ENCODE measurements at places on chromosomes 3 and 15.
A peak's percentile ranks its signal among the peaks of the same experiment; 100 is the strongest.

DNA sequence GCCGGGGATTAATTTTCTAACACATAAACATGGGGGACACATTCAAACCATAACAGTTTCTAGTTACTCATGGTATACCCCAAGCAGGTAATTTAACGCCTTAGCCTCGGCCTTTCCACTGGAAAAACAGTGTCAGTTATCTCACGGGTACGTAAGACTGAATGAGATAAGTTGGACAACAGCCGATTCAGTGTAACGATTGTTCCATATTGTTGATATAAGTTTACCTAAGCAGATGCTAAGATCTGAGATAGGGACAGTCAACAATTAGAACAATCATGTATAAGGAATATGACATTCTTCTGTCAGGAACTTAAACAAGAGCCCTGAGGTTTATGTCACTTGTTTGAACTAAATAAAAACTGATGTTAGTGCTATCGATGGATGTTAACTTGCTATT is 130.8 kb downstream of the GHSR start:
- no peak for DNase-seq

DNA sequence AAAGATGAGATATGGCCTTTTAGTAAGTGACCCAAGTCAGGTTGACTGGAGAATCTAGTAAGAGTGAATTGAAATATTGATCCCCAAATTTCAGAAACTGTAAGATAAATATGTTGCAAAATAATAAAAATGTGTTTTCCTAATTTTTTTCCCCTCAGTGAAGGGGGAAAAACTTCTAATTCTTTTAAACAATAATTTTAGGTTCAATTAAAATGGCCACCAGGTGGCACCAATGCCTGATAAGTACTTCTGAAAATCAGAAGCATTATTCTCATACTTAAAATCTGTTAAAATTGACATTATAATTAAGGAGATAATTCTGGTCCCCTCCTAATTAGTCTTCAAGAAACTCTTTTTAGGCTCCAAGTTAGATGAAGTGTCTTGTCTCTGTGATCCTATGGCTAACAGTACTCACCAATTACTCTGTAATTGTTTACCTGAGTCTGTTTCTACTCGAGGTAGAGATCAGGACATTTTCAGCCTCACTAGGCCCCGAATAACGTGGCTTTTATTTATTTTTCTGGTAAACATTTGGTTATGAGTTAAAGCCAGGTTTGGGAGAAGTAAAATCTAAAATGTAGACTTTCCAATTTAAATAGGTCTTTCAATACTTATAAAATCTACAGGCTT is 52.6 kb downstream of the NMD3 start:
- DNase-seq: peak; percentile 14

DNA sequence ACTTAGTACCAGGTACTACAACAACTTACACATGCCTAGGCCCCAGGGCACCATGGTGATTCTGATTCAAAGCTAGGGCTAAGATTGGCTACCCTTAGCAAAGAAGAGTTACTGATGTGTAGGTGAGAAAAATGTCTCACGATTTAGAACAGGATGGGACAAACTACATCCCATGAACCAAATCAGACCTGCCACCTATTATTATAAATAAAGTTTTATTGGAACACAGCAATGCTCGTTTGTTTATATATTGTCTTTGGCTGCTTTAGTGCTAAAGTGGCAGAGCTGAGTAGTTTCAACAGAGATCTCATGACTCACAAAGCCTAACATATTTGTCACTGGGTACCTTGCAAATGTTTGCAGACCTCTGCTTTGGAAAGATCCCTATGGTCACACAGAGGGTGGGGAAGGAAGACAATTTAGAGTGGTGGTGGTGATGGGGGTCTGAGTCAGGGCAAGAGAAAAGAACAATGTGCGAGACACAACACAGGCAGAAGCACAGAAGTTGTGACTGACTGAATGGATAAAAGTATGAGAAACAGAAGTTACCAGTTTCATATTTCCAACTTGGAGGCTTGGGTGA is 770.6 kb upstream of the CFAP20DC start:
- DNase-seq: no peak

GRCh38 chr3:97970156-97970555 is 2.1 kb downstream of the RIOX2 start:
- no peak for DNase-seq

GRCh38 chr3:195863121-195864061 is 45.0 kb downstream of the TNK2 start:
- DNase-seq: peak; percentile 70

DNA sequence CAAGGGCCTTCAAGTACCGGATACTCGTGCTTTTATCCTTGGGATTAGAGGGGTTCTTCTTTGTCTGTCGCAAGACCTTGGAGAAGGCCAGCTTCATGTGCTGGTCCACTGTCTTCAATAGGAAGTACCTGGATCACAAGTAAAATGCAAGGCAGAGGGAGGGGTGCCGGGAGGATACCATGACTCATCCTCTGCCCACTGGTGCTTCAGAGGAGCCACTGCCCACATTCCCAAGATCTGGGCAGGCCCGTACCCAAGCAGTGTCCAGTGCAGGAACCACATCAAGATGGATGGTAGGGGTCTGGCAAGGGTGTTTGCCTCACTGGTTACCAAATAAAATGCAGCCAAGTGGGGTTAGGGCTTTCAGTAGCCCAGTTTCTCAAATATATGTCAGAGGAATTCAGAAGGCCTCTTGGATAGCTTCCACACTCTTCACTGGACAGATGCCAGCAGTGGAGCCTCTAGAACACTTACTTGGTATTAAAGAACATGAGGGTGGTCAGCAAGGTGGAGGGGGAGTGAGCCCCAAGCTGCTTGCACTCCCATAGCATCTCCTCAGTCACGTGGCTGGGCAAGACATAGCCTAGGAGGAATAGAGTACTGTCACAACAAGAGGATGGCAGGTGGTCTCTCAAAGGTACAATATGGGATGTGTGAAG is 3.6 kb upstream of the IMPDH2 start:
- no peak for DNase-seq

DNA sequence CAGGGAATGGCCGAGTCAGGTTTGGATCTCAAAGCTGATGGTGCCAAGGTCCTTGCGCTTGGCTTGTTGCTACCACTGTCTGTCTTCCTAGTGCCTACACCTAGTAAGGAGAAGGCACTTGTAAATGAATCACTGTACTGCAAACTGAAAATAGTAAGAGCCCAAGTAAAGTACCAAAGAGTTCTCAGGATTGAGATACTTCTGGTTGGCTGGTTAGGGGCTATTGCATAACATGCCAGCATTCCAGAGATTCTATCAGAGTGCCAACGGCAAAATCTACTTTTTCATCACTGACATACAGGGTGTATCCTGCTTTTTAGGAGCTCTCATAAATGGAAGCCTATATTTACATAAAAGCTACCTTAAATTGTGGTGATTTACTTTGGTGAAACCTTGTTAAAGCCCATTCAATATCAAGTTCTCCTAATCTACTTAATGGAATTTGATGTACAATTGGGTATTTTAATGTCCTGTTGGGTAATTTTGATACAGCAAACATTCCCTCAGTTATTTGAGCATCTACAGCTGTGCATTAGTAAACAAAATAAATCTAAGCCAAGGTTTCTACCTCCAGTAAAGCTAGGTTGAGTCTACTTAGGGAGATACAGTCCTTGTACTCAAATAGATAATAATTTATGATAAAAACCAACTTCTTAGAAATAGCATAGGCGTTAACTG is 30.7 kb upstream of the CHD2 start:
- DNase-seq: no peak

DNA sequence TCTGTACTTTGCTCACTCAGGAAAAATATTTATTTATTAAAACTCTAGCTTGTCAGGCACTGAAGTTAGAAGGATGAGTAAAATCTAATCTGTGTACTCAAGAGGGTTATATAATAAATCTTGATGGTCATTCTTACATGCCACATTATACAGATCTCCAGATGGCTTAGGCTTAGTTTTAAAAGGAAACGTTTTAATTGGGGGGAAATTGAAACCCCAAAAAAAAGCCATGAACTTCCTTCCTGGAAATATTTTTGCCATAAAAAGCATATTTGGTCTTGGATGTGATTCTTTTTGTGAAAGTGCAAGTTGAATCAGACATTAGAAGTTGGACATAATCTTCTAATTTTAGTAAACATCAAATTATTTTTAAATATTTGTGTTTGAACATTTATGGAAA is 6.0 kb downstream of the SENP8 start:
- no peak for DNase-seq

DNA sequence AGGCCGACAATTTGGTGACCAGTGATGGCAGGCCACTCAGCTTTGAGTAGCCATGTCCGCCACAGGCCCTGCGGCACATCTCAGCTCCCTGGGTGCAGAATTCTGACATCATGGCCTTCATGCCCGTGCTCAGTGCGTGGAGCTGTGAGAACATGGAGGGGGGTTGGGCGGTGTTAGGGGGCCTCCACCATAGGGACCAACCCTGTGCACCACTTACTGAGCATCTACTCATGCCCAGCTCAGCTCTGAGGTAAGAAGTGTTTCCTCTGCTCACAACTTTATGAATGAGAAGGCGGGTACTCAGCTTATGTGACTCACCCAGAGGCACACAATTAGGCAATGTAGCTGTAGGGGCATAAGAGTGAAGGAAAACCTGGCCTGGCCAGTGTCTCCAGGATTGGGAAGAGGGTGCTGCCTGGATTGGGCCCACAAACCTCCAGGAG is 10.5 kb downstream of the ACOX2 start:
- no peak for DNase-seq

GRCh38 chr3:188993181-188993580 is 178.6 kb upstream of the TPRG1 start:
- DNase-seq: no peak

GRCh38 chr15:57540211-57540610 is 51.5 kb upstream of the MYZAP start:
- no peak for DNase-seq

DNA sequence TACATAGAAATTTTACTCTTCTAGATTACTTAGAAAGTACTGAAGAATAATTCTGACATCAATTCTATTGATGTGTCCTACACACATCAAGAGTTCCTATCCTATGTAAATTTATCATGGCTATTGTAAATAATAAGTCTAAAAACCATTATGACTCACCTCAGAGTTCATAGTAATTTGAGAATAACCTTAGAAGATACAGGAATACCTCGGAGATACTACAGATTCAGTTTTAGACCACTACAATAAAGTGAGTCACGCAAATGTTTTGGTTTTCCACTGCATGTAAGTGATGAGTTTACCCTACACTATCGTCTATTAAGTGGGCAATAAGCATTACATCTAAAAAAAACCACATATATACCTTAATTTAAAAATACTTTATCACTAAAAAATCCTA is 74.8 kb downstream of the NR1I2 start:
- no peak for DNase-seq

- DNase-seq: peak; percentile 58
Observed at GRCh38 chr3:49013738-49014660, 4.4 kb downstream of the DALRD3 start.

GRCh38 chr15:75193976-75194375 is 7.7 kb upstream of the C15orf39 start:
- no peak for DNase-seq

DNA sequence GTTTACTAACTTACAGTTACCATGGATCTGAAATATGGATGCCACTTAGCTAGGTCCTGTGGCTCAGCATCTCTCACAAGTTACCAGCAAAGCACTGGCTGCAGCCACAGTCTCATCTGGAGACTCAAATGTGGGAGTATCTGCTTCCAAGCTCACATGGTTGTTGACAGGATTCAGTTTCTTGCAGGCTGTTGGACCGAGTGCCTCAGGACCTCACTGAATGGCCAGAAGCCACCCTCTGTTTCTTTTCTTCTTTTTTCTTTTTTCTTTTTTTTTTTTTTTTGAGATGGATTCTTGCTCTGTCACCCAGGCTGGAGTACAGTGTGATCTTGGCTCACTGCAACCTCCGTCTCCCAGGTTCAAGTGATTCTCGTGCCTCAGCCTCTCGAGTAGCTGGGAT is 20.1 kb upstream of the AMOTL2 start:
- no peak for DNase-seq

Measured in activated naive CD4-positive, alpha-beta T cell treated with Interleukin-2 at 50 U/mL for 16 hours (primary cell).